ENCODE measurements at places on chromosomes 1 and 21.

- DNase-seq, result no peak
These were observed 117.5 kb downstream of the TGFB2 start for GRCh38 chr1:218462587-218462986.

DNA sequence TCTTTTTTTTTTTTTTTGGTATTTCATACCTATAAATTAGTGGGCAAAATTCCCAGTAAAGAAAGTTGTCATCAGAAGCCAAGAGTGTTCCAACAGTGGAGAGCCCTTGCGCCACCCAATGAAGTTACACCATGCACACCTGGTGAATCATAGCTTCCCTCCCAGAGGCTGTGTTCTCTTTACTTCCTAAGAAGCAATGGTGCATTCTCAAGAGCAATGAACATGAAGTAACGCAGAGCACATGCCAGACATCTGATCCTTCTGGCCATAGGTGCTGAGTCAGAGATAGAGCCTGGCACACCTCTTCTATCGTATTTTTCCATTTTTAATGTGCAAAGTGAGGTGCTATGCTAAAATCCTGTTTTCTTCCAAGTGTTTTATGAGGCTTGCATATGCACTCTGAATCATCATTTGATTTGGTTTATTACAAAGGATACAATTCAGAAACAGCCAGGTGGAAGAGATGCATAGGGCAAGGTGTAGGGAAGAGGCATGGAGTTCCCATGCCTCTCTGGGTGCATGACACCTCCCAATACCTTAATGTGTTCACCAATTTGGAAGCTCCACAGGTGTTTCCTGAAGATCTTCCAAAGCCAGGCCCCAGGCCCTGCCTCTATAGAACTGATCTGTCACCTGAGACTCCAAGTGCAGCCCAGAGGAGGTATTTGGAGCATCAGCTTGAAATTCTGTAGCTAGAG lies 408.0 kb downstream of the SIPA1L2 start:
- DNase-seq, result peak; percentile 20

DNA sequence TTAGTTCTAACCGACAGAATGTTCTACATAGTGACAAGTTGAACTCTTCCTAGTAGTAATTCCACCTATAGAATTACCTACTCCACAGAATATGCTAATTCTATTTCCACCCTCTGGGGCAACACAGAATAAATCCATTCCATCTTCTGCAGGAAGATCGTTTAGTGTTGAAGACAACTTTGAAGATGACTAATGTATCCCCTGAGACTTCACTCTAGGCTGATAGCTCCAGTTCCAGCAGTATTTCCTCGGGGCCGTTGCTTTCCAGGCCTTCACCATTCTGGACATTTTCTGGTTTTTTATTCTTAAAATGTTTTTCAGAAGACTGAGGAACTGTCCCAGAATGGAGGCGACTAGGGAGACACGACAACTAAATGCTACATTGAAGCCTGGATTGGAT lies 61.0 kb upstream of the CSF1 start:
- DNase-seq, result peak; percentile 31

DNA sequence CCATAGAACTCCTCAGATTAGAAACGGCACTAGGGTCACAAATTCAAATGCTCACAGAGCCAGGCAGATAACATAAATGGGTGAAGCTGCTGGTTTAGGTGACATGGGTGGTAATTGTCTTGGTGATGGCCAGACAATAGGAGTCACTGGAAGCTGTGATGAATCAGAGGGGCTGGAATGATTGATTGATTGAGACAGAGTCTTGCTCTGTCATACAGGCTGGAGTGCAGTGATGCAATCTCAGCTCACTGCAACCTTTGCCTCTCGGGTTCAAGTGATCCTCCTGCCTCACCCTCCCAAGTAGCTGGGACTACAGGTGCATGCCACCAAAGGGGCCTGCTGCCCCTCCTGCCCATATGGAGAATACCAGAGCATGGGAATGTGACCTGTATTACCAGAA lies 63.0 kb downstream of the HIVEP3 start:
- DNase-seq, result no peak

DNA sequence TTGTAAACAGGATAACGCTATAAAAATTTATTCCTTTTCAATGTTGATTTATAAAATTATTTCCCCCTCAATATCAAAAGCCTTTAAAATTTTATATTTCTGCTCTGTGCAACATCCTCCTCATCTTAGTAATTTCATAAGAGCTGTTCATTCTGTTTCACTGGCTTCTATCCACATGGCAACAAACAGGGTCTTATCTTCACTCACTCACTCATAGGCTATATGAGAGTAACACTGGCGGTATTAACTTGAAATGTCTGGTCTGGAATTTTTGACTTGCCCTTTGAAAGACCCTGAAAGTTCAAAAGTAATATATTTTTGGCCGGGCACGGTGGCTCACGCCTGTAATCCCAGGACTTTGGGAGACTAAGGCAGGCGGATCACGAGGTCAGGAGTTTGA lies 77.4 kb upstream of the KRTAP11-1 start:
- DNase-seq, result no peak

DNA sequence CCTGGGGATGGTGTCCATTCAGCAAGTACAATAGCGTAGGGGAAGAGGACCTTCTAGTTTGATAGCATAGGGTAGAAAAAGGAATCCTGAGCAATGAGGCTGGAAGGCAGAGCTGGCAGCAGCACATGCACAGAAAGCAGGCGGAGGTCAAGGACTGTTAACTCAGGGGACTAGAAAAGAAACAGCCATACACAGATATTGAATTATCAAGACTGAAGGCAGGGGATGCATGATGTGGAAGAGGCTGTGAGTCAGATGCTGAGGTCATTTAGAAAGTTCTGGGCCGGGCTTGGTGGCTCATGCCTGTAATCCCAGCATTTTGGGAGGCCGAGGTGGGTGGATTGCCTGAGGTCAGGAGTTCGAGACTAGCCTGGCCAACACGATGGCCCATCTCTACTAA lies 65.6 kb downstream of the OPTC start:
- DNase-seq, result peak; percentile 63

- DNase-seq, result no peak
These were observed 281.2 kb upstream of the ST6GALNAC5 start for GRCh38 chr1:76585980-76586674.

DNA sequence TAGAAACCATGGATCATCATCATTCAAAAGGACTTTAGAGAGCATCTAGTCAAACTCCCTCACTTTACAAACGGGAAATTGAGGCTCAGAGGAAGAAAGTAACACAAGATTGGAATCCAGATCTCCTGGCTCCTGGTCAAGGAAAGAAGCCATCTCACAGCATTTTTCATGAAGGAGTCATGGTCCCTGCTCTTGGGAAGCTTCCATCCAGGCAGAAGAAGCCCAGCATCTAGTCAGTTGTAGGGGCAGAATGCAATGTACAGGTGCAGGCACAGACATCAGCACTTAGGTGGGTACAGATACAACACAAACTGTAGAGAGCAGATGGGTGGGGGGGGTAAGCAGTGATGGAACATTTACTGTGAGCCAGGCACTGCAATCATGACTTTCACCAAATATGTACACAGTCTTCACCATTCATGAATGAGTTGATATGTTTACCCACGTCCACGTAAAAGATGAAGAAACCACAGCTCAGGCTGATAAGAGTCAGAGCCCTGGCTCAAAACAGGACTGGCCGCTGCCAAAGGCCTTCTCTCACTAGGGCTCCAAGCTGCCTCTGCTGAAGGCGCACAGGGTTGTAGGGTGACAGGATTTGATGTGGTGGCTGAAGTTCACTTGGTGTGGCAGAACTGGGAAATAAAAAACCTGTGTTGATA lies 44.0 kb downstream of the OPTC start:
- DNase-seq, result no peak

DNA sequence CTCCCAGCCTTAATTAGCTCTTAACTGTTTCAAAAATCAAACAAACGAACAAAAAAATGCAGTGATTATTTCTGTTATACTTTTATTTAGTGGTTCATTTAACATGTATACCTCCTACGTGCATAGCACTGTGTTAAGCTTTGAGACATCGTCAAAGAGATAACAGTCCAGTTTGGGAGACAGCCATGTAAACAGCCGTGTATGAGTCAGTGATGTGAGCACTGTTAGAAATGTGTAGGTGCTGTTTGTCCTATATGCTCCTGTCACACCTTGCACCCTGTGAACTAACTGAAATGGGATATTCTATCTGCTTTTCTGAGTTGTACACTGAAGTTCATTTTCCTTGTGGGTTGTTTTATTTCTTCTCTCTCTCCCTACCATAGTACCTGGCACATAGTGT lies 109.7 kb upstream of the CACYBP start:
- DNase-seq, result no peak

DNA sequence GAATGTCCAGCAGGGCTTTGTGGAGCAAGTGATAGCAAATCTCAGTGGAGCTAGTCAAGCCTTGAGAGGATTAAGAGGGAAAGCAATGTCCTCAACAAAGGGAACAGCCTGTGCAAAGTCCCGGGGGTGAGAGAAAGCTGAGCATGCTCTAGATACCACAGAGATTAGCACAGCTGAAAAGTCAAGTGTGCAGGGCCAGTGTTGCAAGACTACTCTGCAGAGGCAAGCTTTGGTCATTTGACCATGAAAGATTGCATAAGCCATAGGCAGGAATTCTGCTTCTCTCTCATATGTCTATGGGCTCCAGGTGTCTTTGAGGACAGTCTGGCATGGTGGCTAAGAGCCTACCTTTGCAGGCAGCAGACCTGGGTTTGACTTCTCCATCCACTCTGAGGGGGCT lies 181.0 kb upstream of the JUN start:
- DNase-seq, result peak; percentile 20
